ENCODE measurements at places on chromosomes 11 and 22.

DNA sequence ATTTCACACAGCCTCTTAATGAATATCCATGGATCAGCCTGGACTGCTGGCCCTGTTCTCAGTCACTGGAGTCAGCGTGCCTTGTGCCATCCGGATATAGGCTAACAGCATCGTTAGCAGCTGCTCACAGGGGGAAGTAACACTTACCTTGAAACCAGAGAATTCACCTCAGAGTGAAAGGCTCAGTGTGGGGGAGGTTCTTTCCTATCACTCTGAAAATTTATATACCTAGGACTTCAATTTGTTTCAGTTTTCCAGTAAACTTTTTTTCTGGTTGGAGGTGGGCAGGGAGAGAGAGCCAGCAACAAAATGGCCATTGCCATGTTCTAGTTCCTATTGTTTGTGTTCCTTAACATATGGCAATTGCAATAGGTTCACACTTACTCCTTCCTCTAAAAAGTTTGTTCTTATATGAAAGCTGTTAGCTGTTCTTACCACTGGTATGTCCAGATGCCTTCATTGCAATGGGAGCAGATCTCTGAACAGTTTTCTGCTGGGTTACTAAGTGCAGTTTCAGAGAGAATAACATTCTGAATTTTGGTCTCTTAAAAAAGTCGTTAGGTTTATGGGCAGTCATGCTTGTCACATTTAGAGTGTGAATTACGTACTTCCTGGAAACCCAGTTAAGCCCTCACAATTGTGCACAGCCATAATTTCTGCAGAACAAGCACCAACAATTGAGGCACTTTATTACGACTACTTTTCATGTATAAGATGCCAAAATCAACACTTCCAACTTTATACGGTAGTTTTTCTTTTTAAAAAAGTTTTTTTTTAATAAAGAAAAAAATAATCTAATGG lies 247.6 kb downstream of the CADM1 start:
- no peak for DNase-seq

DNA sequence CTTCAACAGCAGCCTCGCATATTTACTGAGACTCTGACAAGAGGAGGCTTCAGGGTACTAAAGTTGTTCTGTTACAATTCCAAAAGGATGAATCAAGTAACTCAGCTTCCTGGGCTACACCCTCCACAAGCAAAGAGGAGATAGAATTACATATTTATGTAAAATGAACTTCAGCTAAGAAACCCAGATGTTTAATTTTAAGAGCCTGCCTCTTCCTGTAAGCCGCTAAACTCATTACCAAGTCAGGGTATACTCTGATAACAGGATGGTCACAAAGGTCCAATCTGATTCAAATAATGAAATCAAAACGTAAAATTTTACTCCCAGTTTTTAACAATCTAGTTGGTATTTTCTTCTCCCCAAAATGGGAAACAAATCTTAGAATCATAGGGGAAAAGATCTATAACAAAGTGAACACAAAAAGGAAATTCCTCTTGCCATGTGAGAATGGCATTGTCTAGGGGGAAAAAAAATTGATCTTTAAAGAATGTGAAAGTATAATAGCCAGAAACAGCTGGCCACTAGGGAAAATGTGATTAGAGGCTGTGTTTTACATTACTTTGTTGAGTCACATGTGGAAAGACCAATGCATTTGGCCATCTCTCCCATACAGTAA lies 30.9 kb downstream of the CHEK2 start:
- DNase-seq, result peak; percentile 82

DNA sequence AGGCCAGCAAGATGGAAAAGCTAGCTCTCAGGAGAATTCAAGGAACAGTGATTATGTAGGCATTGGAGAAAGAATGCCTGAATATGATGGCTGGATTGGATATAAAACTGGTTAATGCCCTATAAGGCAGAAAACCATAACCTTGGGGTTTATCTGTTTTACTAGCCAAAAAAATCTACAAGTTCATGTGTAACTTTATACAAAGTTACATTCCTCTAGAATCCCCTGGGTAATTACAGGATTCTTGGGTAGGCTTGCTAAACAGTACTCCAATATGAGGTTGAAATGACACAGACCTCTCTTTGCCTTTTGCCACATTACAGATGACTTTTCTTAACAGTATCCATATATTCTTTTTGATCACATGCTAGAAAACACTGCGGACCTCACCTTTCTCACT lies 26.0 kb downstream of the TSPAN18 start:
- DNase-seq, result no peak

DNA sequence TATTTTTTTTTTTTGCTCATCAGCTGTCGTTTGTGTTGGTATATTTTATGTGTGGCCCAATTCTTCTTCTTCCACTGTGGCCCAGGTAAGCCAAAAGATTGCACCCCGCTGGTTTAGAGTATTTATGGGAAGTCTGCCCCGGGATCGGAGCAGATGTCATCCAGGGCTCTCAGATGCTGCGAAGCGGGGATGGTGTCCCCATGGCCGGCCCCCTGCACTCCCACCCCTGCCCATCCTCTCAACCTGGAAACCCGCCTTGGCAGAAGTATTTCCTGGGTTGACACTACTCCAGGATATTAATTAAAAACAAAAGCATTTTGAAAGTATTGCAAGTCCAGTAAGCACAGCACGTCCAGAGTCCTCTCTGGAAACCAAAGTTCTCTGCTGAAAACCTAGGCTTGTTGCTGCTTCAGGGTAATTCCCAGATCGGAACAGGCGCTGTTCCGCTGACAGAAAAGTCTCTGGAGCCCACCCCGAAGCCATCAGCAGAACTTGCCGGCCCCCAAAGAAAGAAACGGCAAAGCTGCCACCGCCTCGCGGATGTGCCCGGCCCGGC lies 833 bp downstream of the SCUBE2 start:
- DNase-seq, result no peak

- DNase-seq, result no peak
These were observed 181.0 kb downstream of the TENM4 start for GRCh38 chr11:79259800-79260199.

DNA sequence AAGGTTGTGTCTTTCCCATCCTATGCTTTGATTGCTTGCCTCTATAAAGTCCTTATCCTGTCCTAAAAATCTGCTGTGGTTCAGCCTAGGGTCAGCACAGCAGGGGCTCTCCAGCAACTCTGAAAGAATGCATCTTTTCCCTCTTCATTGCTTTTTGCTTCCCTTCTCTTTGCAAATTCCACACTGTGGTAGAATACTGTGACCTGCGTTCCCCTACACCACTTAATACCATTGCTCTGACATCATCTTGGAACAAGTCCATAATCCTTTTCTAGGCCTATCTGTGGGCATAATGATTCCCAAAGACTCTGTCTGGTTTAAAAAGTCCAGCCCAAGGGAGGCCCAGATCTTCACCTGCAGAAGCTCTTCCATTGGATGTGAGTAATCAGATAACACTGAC lies 177.7 kb downstream of the NAV2 start:
- DNase-seq, result peak; percentile 60

- no peak for DNase-seq
These were observed 6.9 kb downstream of the VWA5A start for GRCh38 chr11:124122123-124122522.

DNA sequence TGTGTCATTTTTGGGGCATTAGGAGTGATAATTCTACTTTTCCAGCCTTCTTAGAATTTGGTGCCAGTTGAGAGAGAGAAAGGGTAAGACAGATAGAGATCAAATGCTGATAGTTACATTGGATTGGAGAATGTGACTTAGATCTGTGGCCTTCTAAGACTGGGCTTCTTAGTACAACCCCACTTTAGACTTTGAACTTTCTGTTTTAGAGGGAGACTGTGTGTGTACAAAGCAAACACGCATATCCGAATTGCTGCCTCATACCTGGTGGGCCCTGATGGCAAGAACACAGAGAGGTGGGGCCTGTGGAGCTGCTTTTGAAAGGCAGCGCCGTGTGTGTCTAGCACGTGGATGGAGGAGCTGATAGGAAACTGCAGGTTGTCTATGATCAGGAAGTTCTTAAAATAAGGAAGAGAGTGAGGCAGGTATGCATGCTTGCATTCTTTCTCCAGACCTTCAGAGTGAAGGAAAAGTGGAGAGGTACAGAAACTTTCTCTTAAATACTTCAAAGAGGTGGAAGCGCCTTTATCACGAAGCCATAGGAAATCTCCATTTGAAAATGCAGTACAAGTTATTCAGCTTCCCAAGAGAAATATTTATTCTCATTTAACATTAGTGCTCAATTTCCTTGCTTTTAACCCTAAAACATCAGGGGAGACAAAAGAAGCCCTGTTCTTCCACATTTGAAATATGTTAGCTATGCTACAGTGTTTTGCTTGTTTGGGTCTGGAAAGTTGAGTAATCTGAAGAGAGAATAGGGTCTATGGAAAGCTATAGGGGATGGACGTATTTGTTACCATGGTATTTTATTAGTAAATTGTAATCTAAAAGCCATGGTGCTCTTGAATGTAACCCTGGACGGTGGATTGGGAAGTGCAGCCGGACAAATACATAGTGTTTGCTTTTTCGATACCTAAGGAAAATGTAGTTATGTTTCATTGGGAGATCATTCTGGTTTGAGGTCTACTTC lies 13.7 kb downstream of the PDHX start:
- no peak for DNase-seq

DNA sequence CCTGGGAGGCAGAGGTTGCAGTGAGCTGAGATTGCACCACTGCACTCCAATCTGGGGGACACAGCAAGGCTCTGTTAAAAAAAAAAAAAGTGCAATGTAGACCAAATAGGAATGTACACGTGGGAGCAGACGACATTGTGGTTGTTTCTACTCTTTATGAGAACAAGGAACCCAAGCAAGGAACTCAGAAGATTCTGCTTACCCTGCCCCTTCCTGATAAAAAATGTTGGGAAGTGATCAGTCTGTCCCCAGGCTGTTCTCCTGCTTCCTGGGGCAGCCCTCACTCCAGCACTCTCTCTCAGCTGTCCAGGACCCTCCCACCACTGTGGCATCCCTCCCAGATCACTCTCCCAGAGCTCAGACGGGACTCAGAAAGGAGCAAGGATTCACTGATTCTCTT lies 31.8 kb downstream of the SLCO2B1 start:
- DNase-seq, result no peak

DNA sequence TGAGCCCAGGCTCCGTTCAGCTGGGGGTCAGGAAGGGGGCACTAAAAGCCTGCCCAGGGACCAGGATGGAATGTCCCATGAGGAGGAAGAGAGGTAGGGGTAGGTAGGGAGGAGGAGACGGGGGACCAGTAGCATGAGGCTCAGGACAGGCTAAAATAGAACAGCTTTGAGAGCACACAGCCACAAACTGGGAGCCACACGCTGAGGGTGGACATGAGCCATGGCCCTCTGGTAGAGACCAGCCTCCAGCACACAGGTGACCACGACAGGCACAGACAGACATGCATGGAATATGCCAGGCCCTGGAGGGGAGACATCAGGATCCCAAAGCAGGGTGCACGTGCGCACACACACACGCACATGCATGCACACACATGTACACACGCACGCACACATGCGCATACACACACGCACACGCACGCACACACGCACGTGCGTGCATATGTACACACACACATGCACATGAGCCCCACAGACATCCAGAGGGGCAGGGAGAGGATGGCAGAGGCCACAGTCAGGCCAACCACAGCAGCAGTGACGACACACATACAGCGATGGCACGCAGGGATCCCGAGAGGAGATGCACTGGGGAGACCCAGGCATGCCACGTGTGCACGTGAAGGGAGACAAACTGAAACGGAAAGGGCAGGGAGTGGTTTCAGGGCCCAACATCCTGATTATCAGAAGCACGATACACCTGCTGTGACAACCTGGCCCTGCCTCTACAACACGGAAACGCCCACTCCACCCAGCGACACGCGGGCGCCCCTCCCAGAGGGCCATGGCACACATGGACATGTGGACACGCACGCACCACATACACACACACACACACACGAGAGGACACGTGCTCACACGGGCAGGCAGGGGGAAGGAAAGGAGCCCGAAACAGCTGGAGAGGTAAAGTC lies 25.7 kb downstream of the LRRC10B start:
- DNase-seq, result no peak

GRCh38 chr11:9264316-9265210 lies 587 bp downstream of the DENND5A start:
- DNase-seq, result no peak

DNA sequence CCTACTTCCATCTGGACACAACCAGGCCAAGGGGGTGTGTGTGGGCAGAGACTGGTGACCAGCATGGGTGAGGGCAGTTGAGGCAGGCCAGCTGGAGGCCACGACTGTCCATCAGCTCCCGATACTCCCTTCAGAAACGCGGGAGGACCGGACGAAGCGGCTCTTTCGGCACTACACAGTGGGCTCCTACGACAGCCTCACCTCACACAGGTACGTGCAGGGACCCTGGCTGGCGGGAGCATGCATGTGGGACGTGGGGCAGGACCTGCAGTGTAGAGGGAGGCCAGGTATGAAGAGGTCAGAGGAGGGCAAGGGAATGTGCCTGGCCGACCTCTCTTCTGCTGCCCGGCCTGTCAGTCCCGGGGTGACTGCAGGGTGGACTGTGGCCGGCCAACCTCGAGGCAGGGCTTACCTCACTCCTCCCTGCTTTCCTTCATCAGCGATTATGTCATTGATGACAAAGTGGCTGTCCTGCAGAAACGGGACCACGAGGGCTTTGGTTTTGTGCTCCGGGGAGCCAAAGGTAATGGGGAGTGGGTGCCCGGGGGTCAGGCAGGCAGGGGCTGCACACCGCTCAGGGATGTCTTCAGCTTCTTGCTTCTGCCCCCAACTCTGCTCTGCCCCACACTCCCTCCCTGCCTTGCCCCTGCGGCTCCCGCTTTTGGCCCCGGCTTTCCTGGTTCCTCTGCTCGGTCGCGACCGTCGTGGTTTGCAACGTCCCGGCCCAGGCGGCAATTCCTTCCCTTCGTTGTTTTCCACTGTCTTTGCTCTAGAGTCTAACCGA lies 31.3 kb downstream of the SHANK3 start:
- DNase-seq, result no peak

GRCh38 chr11:63489879-63490278 lies 1.1 kb downstream of the PLAAT5 start:
- DNase-seq, result no peak

- DNase-seq, result no peak
These were observed 16.3 kb upstream of the CABP2 start for GRCh38 chr11:67539550-67539949.

DNA sequence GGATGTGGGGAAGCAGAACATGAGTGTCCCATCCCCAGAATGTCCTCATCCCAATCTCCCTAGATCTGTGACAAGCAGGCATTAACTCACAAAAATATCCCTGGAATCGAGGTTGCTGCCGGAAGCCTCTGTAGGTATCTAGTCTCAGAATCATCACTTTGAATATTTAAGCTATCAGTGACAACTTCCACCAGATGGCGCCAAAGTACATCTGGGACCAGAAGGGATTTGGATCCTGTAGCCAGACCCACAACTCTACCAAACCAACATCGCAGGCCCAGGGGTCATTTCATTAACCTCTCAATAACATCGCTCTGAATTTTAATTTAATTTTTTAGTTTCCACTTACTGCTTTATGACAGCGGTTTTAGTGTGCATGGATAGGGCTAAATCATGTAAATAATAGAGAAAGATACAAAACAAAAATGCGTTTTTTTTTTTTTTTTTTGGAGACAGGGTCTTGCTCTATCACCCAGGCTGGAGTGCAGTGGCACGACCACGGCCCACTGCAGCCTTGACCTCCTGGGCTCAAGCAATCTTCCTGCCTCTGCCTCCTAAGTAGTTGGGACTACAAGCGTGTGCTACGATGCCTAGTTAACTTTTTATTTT lies 1.1 kb upstream of the EXT2 start:
- peak; percentile 63 for DNase-seq
